ENCODE measurements at places on chromosomes 1 and 21.

- DNase-seq: no peak
Observed at GRCh38 chr1:20063861-20064292, 6.1 kb upstream of the PLA2G5 start.

- DNase-seq: no peak
Observed at GRCh38 chr1:115338457-115338820, 390 bp upstream of the NGF start.

DNA sequence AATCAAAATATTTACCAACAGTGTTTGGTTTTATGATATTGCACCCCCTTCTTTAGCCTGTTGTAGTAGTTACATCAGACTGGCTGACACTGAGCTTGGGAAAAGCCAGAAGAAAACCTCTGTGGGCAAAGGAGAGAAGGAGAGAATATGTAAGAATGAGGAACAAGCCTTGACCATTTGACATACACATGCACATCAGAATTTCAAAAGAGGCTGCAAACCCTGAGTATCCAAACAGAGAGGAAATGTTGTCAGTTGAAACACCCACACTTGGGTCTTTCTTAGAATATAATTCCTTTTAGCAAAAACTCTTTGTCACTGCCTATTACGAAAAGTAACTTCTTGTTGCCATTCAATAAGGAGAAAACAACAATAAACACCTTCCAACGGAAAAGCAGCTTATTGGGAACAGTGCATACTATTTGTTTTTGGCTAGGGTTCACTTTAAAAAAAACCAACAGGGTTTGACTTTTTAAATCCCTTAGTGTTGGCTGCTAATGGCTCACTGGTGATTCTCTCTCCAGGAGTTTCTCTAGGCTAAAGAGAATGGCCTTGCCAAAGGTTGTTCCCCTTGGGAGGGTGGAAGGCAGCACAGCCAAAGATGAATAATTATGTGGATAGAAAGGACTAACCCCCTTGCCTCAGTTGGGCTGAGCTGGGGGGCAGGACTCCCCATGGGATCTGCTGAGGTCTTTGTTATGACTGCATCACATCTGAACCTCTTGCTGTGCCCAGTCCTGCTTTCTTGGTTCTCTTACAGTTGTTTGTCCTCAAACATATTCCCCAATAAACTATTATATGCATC is 48.9 kb downstream of the GORAB start:
- no peak for DNase-seq

- DNase-seq: no peak
Observed at GRCh38 chr1:27831568-27832410, 1.2 kb downstream of the PPP1R8 start.

GRCh38 chr1:87814573-87814972 is 485.9 kb downstream of the LMO4 start:
- DNase-seq: no peak

DNA sequence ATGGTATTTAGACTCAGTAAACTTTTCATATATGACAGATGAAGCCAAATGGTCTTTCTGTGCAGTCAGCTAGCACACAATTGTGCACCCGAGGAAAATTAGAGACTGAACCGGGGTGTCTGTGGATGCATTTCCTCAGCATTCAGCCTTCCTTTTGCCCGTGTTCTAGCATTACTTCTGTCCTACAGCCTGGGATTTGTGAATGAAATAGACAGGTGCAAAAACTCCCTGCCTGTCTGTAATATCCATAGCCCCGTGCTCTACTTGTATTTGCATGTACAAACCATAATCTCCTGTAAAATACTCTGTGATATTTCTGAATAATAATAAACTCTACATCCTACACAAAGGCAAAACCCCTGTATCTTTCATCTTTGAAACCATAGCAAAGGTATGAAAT is 64.8 kb upstream of the LGALS8 start:
- DNase-seq: no peak

DNA sequence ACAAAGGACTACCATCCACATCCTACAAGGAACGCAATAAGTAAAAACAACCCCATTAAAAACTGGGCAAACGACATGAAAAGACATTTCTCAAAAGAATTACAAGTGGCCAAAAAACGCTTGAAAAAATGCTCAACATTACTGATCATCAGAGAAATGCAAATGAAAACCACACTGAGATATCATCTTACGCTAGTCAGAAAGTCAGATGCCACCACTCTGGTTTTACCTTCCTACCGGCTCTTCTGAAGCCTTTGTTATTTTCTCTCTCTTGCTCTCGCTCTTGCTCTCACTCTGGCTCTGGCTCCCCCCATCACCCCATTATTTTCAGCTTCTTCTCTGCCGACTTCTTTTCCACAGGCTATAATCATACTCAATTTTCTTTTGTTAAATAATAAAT is 38.8 kb downstream of the VPS45 start:
- no peak for DNase-seq

DNA sequence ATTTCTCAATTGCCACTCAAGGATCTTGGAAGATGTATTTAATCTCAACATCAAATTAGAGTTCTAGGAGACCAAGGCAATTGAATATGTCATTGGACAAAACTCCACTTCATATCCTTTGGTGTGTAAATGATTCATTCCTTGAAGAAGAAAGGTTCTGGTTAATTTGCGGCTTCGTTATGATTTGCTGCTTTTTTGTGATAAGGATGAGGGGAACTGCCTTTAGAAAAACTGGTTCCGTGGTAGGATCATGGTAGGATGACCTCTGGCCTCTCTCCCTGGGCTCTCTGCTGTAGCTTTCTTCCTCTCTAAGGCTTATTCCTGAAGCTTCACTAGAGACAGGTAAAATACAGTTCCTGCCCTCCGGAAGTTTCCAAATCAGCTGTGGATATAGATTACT is 51.5 kb upstream of the ERRFI1 start:
- no peak for DNase-seq

DNA sequence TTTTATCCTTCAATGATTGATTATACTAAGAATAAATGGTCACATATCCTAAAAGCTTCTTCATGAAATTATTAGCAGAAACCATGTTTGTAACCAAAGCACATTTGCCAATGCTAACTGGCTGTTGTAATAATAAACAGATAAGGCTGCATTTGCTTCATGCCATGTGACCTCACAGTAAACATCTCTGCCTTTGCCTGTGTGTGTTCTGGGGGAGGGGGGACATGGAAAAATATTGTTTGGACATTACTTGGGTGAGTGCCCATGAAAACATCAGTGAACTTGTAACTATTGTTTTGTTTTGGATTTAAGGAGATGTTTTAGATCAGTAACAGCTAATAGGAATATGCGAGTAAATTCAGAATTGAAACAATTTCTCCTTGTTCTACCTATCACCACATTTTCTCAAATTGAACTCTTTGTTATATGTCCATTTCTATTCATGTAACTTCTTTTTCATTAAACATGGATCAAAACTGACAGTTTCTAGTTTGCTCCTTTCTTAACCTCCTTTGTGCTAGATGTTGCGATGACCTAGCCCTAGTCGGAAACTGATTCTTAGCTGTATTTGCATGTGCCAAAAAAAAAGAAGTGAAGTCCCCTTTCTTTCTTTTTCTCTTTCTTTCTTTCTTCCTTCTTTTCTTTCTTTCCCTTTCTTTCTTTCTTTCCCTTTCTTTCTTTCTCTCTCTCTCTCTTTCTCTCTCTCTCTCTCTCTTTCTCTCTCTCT is 45.1 kb downstream of the MAP3K7CL start:
- DNase-seq: no peak

DNA sequence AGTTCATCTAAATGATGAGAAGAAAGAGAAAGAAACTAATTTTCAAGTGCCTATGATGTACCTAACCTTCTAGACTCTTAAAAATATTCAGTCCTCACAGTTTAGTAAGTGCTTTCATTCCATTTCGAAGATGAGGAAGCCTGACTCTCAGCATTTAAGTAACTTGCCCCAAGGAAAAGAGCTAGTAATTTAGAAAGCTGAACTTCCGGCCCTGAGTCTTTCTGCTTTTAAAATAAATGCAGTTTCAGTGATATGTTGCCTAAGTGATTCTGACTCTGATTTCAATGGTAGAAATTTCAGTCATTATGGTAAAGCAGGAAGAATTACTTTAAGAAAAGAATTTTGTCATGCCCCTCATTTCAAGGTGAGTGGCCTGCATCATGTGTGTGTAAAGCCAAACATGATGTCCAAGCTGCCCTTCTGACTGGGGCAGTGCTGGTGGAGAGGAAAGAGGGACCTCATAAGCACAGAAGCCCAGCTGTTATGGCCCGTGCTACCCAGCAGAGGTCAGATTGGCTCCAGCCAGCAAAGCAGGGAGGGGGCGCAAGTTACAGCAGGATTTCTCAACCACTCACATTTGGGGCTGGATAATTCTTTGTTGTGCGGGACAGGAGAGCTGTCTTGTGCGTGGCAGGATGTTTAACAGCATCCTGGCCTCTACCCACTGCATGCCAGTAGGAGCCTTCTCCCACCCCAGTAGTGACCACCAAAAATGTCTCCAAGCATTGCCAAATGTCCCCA is 10.7 kb downstream of the ATP1A4 start:
- no peak for DNase-seq

GRCh38 chr21:34091607-34092006 is 18.2 kb downstream of the MRPS6 start:
- DNase-seq: no peak

GRCh38 chr1:204065174-204065985 is 7.5 kb upstream of the SOX13 start:
- DNase-seq: no peak

DNA sequence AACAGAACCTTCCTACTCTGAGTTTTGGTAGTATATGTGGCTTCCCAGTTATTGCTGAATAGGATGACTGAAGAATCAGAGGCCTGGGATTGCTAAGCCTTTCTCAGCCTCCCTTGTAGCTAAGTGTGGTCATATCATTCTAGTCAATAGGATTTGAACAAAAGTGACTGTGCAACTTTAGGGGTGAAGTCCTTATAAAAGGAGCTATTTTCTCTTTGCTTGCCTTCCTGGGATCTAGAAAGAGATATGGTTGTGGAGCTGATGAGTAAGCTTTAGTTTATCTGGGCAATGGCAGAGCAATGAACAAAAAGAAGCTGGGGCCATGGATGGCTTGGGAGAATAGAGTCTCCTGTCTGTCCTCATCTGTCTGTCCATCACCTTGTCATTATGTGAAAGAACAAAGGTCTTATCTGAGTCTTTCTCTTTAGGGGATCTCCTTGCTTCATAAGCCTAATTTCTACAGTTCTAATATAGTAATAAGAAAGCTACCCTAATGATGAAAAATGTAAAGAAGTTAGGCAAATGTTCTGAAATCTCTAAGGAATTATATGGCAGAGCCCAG is 91.5 kb downstream of the TENT5C start:
- DNase-seq: no peak

GRCh38 chr1:227351443-227351842 is 33.2 kb upstream of the CDC42BPA start:
- DNase-seq: no peak

DNA sequence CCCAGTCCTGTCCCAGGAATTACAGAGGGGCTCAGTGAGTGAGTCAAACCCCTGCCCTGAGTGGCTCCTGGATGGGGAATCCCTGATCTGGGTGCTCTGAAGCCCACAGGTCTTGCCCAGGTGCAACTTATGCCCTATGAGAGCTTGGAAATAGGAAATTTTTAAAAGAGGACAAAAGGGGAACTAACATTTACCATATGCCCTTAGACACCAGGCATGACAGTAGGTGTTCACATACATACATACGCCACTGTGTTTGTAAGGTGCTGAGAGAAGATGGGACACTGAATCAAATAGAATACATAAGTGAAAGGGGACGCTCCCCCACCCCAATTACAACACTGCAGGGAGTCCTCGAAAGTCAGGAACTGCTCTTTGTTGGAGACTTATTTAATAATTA is 1.4 kb downstream of the CFAP45 start:
- DNase-seq: no peak

DNA sequence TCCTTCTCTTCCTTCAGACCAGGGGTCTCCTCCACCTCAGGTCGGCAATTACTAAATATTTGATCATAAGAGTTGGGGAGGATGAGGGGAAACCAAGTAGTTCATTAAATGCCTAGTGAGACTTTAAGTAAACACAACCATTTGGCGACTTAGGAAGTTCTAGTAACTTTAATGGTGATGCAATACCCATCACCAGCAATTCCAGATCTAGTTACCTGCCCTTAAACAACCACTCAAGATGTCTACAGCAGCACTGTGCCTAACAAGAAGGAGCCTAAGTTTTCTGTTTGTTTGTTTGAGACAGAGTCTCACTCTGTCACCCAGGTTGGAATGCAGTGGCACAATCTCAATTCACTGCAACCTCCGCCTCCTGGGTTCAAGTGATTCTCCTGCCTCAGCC is 56.6 kb upstream of the L1TD1 start:
- DNase-seq: no peak

- no peak for DNase-seq
Observed at GRCh38 chr1:180210008-180210620, 19.9 kb upstream of the LHX4 start.

DNA sequence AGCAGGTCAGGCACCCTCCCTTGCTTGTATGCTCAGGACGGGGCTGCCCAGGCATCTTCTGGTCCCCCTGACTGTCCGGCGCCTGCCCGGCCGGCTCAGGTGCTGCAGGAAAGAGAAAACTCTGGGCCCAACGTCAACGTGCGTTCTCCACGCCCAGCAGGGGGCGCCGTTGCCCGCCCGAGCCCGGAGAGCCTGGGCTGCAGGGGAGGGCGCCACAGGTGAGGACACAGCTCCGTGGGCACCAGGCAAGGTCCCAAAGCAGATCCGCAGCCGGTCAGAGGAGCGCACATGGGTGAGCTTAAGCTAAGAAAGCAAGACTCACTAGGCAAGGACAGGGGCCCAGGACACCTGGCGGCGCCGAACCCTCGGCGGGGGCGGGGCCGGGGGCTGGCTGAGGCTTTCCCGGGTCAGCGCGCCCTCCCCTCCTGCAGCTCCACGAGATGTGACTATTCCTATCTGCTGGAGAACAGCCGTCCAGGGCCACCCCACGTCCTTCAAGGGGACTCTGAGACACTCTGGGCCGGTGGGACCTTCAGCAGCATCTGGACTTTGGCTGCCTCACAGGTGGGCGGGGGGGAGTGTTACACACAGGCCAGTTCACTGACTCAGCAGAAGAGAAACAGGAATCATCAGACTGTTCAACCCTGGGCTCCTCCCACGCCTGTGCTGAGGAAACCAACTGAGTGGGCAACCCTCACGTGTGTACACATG is 29.3 kb downstream of the KRTAP10-1 start:
- peak; percentile 73 for DNase-seq

- no peak for DNase-seq
Observed at GRCh38 chr1:229156872-229157271, 114.0 kb upstream of the RAB4A start.

DNA sequence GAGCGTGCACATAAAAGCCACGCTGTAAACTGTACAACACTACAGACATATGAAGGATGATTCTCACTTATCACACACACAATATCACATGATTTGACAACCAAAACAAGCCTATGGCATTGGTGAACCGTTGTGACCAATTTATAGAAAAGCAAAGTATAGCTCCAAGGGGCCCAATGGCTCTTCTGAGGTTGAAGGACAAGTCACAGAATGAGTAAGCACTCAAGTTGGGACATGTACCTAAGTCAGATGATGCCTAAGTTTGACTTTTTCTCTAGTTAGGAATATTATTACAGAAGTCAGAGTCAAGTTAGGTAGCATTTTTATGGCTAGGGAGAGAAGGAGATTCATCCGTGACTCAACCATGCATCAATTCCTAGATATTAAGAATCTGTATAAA is 45.7 kb downstream of the PLPP3 start:
- no peak for DNase-seq
